T-helper 17 cell (primary cell): ENCODE measurements at places on chromosomes 7 and 10.

GRCh38 chr10:28179006-28179742 is 123.7 kb downstream of the MPP7 start:
- no peak for DNase-seq

DNA sequence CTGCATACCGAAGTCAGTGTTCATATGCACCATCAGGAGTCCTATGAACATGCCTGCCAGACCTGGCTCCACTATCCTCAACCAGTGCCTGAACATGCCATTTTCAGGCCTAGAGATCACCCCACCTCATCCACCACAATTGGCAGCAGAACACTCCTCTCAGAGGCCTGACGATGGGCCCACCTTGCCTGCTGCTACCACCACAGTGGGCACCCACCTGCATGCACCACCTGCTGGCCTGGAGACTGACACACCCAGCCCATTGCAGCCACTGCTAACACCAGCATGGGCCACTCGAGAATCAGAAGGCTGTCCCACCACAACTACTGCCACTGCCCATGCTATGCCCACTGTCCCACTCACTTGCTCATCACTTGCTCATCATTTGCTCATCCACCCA is 130.7 kb upstream of the FAM13C start:
- DNase-seq, result no peak

DNA sequence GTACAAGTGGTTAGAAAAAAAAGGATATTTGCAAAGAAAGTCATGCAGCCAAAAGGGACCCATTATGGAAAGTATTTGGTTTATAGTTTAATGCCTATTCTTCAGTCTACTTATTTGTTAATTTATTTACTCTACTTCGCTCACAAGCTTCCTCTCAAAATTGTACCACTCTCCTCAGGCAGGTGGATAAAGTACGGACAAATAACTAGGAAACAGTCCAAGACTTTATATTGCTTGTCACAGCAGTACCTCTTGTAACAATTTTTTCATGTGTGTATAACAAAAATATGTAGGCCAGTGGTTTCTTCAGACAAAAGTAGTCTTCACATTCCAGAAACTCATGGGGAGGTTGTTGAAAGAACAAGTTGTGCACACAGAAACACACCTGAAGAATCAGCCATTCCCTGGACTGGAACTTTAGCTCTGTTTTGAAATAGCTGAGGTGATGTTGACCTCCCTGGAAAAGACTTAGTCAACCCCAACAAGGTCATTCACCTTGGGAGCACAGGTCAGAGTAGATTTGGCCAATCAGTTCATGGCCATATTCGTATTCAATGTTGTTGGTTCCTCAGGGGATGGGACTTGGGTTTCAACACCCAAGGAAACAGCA is 73.4 kb downstream of the TES start:
- DNase-seq, result no peak

- DNase-seq, result no peak
Observed at GRCh38 chr7:44846816-44847508, 925 bp downstream of the H2AZ2 start.

DNA sequence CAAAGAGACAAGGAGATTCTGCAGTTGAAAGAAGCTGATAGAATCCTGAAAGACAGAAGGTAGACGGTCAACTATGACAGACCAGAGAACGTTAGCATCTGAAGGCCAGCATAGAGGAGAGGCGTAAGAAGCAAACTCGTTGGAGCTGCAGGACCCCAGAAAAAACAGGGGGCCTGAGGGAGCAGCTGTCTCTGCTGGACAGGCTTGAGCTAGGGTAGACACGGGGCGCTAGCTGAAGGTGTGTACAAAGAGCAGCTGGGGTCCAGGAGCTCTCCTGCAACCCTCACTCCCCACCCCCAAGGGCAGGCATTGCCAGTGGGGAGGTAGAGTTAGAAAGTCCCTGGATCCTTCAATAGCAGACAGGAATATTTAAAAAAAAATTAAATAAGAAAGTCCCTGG is 14.6 kb upstream of the GDI2 start:
- no peak for DNase-seq

- DNase-seq, result no peak
Observed at GRCh38 chr10:117578999-117579590, 36.5 kb downstream of the EMX2 start.

DNA sequence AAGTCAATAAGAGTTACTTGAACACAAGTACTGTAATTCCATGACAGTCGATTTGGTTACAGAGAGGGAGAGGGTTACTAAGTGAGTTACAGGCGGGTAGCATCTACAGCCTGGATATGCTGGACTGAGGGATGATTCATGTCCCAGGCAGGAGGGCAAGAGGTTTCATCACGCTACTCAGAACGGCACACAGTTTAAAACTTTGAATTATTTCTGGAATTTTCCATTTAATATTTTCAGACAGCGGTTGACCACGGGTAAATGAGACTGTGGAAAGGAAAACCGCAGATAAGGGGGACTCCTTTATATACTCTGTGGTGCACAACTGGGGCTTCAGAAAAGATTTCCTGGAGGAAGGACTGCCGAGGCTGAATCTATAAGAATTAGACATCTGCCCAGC is 25.7 kb upstream of the LRRC4 start:
- no peak for DNase-seq

DNA sequence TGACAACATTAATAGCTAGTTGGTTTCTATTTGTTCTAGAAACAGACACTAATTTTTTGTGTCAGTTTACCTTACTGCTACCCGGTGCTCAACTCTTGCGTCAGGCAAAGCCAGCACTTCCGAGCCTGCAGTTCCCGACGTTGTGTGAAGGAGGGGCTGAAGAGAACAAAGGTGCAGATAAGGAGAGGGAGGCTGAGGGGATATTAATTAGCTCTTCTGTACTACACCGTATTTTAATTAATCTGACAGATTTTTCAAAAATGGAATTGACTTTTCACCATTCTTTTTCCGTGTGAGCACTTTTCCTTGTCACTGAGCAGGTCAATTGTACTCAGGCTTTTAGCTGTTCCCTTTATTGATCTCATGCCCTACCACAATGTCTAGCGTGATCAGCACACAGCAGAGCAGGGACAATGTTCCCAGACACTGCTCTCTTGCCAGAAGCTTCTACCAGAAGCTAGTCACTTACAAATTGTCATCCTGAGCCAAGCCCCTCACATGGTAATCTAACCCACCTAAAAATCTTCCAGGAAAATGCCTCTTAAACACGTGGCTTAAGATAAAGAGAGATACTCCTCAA is 650.5 kb upstream of the MKI67 start:
- DNase-seq, result no peak

DNA sequence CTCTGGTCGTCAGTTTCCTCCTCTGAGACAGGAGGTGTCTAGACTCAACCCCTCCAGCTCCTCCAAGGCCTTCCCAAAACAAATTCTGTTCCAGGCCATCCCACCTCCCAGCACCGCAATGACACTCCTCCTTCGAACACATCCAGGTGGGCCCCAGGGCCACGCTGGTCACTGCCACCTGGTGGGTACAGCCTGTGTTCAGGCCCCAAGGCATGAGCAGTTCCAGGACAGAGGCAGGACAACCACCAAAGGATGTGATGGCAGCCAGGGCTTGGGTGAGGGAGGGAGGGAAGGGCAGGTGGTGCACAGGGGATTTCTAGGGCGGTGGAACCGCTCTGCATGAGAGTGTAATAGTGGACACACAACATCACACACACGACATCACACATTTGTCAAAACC is 76.5 kb downstream of the PRKAG2 start:
- no peak for DNase-seq

DNA sequence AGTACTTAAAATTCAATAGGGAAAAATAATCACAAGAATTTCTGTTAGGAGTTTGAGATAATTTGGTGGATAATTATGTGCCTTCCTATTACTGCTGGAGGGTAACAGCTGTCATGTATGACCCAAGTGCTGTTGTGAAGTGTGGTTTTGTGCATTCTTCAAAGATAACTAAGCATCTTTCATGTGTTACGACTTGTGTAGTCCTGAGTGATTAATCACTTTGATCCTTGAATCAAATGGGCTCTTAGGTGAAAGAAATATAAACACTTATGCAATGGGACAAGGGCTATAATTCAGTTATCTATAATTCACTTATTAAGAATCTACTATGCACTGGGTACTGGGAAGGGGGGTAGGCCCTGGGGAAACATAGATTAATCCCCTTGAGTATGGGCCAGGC is 89.0 kb downstream of the CH25H start:
- DNase-seq, result no peak

- DNase-seq, result no peak
Observed at GRCh38 chr10:2834214-2834613, 233.1 kb upstream of the PFKP start.

DNA sequence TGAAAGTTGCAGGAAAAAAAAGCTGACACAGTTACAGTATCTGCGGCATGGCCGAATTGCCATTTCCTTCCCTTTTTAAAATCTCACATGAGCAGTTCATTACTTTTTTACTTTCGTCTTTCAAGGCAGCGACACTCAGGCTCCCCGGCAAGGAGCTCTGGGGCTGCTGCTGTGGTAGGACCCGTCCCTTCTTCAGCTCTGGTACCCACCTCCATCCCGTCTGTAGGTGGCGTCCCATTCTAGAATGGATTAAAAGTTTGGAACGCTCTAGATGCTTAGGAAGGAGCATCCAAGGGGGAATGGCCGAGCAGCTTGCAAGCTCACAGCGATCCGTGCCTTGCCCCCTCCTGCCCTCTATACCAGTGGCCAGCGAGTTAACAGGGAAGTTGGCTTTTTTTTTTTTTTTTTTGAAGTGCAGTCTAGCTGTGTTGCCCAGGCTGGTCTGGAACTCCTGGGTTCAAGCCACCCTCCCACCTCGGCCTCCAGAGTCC is 22.8 kb upstream of the TTYH3 start:
- DNase-seq, result no peak

GRCh38 chr10:29585488-29585976 is 49.2 kb downstream of the SVIL start:
- no peak for DNase-seq
